ENCODE measurements at places on chromosomes 12 and 14. TPM values are rescaled to one million over a fixed set of nuclear protein-coding genes. Genes with fewer than 3 reads are reported as not detected.

The FOXA1 gene
- not detected for total RNA-seq

DNA sequence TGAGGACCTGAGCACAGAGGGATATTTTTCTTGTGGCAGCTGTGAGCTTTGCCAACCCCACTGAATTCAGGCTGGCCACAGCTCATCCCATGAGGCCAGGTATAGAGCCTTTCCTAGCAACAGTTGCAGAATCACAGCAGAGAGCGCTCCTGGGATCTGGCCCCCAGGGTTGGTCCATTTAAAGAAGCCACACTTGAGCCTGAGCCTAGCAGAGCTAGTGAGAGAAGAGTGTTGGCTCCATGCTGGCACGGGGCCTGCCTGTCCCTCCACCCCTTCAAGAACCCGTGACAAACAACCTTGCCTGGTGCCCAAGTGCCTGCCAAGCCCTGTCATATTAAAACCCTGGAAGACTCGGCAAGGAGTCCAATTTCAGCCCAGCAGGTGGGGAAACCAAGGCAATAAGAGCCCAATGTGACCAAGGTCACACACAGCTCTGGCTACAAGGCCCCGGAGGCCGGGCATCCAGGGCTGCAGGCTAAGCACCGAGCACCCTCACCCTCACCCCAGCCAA lies 91.6 kb downstream of the LRRC74A start:
- DNase-seq = no peak

- no peak for DNase-seq
Measured at GRCh38 chr12:93090731-93091172, 161.7 kb upstream of the EEA1 start.

The SERPINA4 gene
- not detected for total RNA-seq

GRCh38 chr12:52891044-52891443 lies 13.8 kb downstream of the KRT8 start:
- no peak for DNase-seq

All from GM23338 (cell line).